Articular chondrocyte of knee joint (primary cell): ENCODE measurements at places on chromosomes 3 and 15. TPM values are rescaled to one million over a fixed set of nuclear protein-coding genes. Genes with fewer than 3 reads are reported as not detected.

Gene MORC1
- not detected in 2 replicates for total RNA-seq

Gene C3orf22
- total RNA-seq, result not detected in 2 replicates

Gene SLC24A5
- total RNA-seq, result not detected in 2 replicates

Gene IL12A
- 7.4 and 10.2 TPM in 2 replicates for total RNA-seq

Gene ISG20
- total RNA-seq, result 7.9 and 9.4 TPM in 2 replicates

Gene IL5RA
- total RNA-seq, result not detected in 2 replicates

Gene GABRA5
- total RNA-seq, result under 0.01 and 0.22 TPM in 2 replicates

Gene CCDC80
- 863 and 1,114 TPM in 2 replicates for total RNA-seq

Gene CCR3
- 0.13 TPM in 1 of 2 replicates, not detected in the other for total RNA-seq

Gene SOX14
- not detected in 2 replicates for total RNA-seq

Gene SH2D7
- not detected in 2 replicates for total RNA-seq

Gene CHCHD4
- total RNA-seq, result 10.7 and 11.4 TPM in 2 replicates

Gene DCBLD2
- total RNA-seq, result 62.9 and 95.7 TPM in 2 replicates

Gene RBP2
- total RNA-seq, result not detected in 2 replicates

Gene CNTN6
- total RNA-seq, result under 0.01 TPM in 1 of 2 replicates, not detected in the other

Gene HCLS1
- total RNA-seq, result 4.0 and 6.5 TPM in 2 replicates

Gene TMCO5A
- not detected in 2 replicates for total RNA-seq

Gene ARGFX
- total RNA-seq, result not detected in 2 replicates

Gene HHLA2
- total RNA-seq, result not detected in 2 replicates

Gene TMEM45A
- 94.2 and 99.8 TPM in 2 replicates for total RNA-seq

Gene GOLGA6L4
- 1.4 and 1.8 TPM in 2 replicates for total RNA-seq

Gene ADIPOQ
- under 0.01 TPM in 1 of 2 replicates, not detected in the other for total RNA-seq

Gene SMAD6
- total RNA-seq, result 86.9 and 91.2 TPM in 2 replicates

Gene FAM107A
- 0.11 and 0.13 TPM in 2 replicates for total RNA-seq

Gene SLC27A2
- total RNA-seq, result under 0.01 and 0.11 TPM in 2 replicates

Gene RTP1
- not detected in 2 replicates for total RNA-seq

Gene SNURF
- total RNA-seq, result 11.4 and 11.7 TPM in 2 replicates

Gene KBTBD12
- total RNA-seq, result under 0.01 TPM in 1 of 2 replicates, not detected in the other

Gene CEP63
- 26.3 and 27.1 TPM in 2 replicates for total RNA-seq

Gene TRH
- total RNA-seq, result 0.11 and 0.13 TPM in 2 replicates

Gene PSMA4
- 243 and 269 TPM in 2 replicates for total RNA-seq

Gene GOLGA8R
- 2.7 and 4.1 TPM in 2 replicates for total RNA-seq

Gene GCNT3
- 5.1 and 5.8 TPM in 2 replicates for total RNA-seq

Gene POLQ
- 2.5 and 4.5 TPM in 2 replicates for total RNA-seq

Gene RTP3
- total RNA-seq, result not detected in 2 replicates

Gene DPP8
- total RNA-seq, result 47.9 and 52.3 TPM in 2 replicates

Gene CLSTN2
- 0.78 and 11.3 TPM in 2 replicates for total RNA-seq

Gene PLSCR2
- total RNA-seq, result 0.54 TPM in 1 of 2 replicates, not detected in the other

Gene C3orf80
- total RNA-seq, result 0.13 and 0.32 TPM in 2 replicates

Gene ITIH1
- total RNA-seq, result not detected in 2 replicates

Gene ROPN1B
- total RNA-seq, result 0.11 and 0.39 TPM in 2 replicates

Gene RPP25
- 4.0 and 8.1 TPM in 2 replicates for total RNA-seq

Gene PGBD4
- total RNA-seq, result 2.1 TPM in 2 replicates

Gene CHRD
- total RNA-seq, result 1.7 and 4.7 TPM in 2 replicates

Gene ERICH6
- 0.39 TPM in 1 of 2 replicates, not detected in the other for total RNA-seq

Gene WNT7A
- not detected in 2 replicates for total RNA-seq

Gene DUOXA2
- not detected in 2 replicates for total RNA-seq

Gene WDR49
- 0.26 and 0.65 TPM in 2 replicates for total RNA-seq

Gene SYNPR
- not detected in 2 replicates for total RNA-seq

Gene ANO10
- 50.6 and 59.1 TPM in 2 replicates for total RNA-seq

Gene SLC6A6
- total RNA-seq, result 29.9 and 40.5 TPM in 2 replicates

Gene GOLGA8T
- not detected in 2 replicates for total RNA-seq

Gene SERPINI2
- not detected in 2 replicates for total RNA-seq

Gene RHOV
- total RNA-seq, result not detected in 2 replicates

Gene ARHGAP31
- 25.3 and 35.8 TPM in 2 replicates for total RNA-seq
